ENCODE measurements at places on chromosomes 1 and 21. TPM values are rescaled to one million over a fixed set of nuclear protein-coding genes. Genes with fewer than 3 reads are reported as not detected.

Gene VWA1
- 81.2 TPM for total RNA-seq

- DNase-seq = no peak
Observed at GRCh38 chr1:242065813-242066212, 66.9 kb upstream of the MAP1LC3C start.

Gene CD1C
- total RNA-seq = not detected

DNA sequence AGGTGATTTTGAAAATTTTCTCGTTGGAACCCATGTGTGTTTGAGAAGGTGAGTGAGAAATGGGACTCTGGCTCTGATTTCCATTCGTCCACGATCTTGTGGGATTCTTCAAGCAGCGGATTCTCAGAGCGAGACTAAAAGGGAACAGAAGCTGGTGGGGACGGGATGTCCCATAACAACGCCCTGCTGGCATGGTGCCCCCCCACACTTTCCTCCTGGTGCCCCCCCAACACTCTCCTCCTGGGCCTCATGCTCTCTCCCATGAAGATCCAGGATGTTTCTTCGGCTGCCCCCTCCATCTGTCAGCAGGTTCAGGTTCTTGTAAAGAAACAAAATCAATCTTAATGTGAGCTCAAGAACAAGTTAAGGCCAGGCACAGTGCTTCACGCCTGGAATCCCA is 29.1 kb downstream of the PRDM15 start:
- DNase-seq = no peak

GRCh38 chr1:173062150-173062938 is 11.6 kb upstream of the TNFSF18 start:
- DNase-seq = peak; percentile 86

GRCh38 chr1:35062518-35063196 is 16.5 kb upstream of the ZMYM1 start:
- peak; percentile 67 for DNase-seq

GRCh38 chr1:110190282-110190929 is 19.7 kb upstream of the KCNC4 start:
- DNase-seq = no peak

DNA sequence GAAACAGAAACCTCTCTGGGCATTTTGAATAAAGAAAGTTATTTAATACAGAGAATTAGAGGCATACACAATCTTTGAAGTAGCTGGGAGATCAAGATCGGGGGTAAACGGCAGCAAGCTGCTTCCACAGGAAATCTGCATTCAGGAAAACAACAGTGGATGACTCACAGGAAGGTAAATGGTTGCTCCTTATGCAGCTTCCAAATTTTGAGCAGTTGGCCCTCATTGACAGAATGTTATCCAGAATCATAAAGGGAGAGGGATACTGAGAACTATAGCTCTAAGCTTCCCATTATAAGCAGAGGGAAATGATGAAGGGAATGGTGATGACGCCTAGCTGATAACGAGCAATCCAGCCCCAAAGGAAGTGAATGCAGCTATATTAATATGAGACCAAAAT is 28.6 kb downstream of the ZMYND12 start:
- no peak for DNase-seq

Gene CYP4X1
- total RNA-seq = 0.24 TPM

DNA sequence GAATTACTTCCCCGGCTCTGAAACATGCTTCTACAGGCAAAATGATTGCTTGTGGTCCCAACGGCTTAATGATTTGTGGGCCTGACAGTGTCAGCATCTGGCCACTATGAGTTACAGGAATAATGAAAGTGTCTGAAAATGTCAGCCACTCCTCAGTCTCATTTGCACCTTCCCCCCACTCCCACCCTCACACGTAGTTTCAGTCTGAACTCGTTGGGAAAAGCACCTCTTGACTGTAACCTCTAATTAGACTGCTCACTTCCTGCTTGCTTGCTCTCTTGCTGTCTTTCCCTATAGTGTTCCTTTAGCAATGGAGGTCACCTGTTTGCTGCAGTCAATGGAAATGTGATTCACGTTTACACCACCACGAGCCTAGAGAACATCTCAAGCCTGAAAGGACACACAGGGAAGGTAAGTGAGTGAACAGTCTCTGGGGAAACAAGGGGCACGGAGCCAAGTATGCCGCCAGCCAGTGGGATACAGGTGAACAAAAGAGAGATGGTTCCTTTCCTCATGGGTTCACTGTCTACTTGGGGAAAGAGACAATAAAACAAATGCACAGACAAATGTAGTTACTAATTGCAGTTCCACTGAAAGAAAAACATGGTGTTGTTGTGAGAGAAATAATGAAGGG is 27.1 kb downstream of the CFAP57 start:
- DNase-seq = no peak

DNA sequence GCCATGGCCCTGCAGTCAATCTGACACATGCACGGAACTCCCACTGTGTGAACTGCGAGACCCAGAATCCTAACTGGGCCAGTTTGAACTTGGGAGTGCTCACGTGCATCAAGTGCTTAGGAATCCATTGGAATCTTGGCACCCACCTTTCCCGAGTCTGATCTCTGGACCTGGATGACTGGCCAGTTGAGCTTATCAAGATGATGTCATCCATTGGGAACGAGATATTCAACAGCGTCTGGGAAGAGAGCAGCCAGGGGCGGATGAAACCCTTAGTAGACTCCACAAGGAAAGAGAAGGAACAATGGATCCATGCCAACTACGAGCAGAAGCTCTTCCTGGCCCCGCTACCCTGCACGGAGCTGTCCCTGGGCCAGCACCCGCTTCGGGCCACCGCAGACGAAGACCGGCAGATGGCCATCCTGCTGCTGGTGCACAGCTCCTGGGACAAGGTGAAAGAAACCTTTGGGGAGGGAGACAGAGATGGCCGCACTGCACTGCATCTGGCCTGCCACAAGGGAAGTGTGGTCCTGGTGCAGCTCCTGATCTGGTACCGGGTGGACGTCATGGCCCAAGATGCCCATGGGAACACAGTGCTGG is 3.1 kb upstream of the TDRD5 start:
- no peak for DNase-seq

Measured in astrocyte (in vitro differentiated cells and primary cell).